Non-pigmented ciliary epithelial cell (primary cell): ENCODE measurements at places on chromosomes 16 and 17.

- no peak for DNase-seq
Observed at GRCh38 chr17:21034340-21035235, 8.2 kb downstream of the USP22 start.

- no peak for DNase-seq
Observed at GRCh38 chr17:81241648-81242420, 2.7 kb downstream of the NDUFAF8 start.

DNA sequence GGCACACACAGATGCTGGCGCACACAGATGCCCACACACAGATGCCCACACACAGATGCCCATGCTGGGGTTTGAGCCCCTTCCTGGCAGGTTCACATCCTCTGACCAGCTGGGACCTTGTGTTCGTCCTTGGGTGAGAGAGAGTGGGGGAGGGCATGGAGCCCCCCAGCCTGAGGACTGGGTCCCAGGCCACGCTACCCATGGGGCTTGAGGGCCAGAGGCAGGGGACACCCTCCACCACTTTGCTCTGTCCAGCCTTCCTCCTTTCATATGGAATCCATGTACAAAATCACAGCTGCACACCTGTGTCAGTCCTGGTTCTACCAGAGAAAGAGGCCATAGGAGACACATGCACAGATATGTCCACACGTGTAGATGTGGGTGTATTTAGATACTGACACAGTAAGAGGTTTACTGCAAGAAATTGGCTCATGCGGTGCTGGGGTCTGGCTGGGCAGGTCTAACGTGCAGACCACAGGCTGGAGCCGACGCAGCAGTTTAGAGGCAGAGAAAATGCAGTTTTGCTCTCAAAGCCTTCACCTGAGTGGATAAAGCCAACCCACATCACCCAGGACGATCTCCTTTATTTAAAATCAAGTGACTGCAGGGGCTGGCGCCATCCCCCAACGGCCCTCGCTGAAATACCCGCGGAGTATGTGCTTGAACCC is 10.8 kb downstream of the SLC22A31 start:
- no peak for DNase-seq

DNA sequence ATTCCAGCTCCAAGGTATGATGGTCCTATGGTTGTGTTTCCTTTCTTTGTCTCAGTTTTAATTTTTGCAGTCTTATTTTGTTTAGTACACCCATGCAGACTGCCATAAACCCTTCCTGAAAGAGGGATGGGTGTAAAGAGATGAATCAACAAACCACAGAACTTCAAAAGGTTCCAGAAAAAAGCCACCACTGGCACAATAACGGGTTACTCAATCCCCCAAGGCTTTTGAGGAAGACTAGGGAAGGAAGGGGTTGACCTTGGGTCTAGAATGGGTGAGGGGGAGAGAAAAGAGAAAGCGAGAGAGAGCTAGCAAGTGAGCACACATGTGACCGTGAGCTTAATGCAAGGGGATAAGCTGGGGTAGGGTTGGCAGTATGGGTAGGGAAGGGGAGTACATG is 168.1 kb downstream of the XYLT1 start:
- DNase-seq, result no peak

GRCh38 chr17:42720996-42721583 is 23.8 kb downstream of the EZH1 start:
- no peak for DNase-seq

DNA sequence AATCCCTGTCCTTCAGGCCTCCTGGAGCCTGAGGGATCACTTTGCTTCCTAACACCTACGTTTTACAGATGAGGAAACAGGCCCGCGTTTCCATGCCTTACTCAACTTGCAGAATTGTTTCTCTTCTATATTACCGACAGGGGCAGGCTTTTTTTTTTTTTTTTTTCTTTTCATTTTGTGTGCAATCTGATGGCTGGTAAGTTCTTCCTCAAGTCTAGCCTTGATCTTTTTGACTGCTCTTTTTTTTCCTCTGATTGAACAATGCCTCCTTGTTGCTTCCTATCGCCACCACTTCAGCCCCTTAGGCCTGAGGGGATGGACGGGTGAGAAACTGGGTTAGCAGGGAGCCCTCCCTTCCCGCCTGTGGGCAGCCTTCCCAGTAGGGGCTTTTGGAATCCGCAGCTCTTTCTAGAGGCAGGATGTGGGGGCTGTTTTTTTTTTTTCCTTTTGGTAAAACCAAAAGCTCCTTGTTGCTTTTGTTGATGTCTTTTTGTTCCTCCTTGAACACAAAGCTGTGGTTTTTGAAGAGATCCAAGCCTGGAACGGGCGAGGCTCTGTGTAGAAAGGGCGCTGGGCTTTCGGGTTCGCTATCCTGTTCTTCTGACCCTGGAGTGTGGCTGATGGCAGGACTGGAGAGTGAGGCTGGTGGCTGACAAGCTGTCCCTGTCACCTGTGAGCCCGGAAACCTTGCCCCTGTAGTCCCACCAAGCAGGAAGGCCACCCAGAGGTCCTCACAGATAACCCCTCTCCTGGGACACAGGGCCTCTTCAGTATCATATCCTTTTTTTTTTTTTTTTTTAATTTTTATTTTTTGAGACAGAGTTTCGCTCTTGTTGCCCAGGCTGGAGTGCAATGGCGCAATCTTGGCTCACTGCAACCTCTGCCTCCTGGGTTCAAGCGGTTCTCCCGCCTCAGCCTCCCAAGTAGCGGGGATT is 14.0 kb downstream of the LASP1 start:
- no peak for DNase-seq

DNA sequence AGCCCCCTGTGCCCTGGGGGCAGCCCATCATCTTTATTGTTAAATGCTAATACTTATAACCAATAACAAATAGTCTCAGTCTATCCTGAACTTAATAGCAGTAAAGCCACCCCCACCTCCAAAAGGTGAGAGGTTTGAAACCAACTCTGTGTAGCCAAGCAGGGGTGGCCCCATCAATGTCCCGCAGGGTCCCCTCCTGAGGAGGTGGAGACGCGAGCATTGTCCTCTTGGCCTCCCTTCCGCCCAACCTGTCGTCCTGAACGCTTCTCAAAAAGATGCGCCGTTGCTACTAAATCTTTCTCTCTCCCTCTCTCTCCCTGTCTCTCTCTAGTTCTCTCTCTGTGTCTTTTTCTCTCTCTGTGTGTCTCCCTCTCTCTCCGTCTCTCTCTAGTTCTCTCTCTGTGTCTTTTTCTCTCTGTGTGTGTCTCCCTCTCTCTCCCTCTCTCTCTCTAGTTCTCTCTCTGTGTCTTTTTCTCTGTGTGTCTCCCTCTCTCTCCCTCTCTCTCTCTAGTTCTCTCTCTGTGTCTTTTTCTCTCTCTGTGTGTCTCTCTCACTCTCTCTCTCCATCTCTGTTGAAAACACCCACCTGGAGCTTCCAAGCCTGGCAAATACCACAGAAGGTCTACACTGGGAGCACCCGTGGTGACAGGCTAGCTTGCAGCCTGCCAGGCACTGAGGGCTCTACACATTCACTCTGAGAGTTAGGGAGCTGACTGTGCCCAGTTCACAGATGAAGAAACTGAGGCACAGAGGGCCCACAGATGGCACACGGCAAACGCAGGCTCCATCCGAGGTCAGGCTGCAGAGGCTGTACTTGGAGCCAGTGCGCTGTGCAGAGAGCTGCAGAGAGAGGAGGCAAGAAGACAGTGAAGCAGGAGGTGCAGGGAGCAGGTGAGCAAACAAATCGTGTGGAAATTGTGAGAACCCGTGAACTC is 185.9 kb downstream of the C16orf95 start:
- DNase-seq, result no peak

DNA sequence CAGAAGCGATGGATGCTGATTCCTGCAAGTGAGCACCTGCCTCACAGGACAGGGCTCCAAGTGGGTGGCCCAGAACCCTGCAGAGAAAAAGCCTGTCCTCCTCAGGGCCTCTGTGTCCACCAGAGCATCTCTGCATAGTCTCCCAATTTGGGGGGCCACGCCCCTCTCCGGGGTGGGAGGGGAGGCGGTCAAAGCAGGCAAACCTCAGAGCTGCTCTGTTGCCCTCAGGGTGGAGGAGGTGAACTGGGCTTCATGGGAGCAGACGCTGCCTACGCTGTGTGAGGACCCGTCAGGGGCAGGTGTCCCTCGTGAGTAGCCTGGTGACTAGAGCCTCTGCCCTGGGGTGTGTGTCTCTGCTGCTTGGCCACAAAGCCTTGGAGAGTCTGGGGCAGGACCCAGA is 19.3 kb downstream of the TRPV2 start:
- no peak for DNase-seq

GRCh38 chr17:13734880-13735279 is 133.2 kb upstream of the HS3ST3A1 start:
- no peak for DNase-seq

DNA sequence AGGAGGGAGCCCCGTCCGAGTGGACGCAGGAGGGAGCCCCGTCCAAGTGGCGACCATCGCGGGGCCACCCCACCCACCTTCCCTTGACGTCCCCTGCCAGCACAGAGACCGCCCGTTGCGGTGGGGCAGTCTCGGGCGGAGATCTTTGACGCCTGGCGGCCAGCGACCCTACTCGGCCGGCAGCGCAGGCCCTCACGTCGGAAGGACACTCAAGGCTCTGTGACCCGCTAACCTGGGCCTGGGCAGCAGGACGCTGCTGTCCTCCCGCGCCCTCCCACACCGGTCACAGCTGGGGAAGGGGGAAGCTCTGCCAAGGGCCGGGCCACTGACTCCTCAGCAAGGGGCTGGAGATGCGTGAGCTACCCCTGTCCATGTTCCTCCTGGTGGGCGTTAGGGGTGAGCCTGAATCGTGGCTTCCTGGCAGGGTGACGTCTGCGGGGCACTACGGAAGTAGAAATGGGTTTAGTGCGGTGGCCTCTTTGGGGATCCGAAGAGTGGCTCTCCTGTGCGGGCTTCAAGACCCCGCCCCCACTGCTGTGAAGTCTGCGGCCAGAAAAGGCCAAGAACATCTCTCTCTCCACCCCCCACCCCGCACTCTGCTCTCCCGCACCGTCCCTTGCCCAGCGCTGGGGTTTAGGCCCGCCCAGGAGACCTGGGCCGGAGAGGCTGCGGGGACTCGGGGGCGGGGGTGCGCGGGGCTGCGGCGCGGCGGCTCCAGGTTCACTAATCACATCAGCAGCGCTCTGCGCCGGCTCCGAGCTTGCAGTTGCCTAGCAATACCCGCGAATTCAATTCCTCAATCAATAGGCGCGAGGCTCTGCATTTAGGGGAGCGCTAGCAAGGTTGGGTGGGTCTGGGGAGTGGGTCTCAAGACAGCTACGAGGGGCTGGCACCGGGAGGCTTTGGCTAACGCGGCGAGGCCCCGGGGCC is 5.8 kb downstream of the CBX8 start:
- no peak for DNase-seq

DNA sequence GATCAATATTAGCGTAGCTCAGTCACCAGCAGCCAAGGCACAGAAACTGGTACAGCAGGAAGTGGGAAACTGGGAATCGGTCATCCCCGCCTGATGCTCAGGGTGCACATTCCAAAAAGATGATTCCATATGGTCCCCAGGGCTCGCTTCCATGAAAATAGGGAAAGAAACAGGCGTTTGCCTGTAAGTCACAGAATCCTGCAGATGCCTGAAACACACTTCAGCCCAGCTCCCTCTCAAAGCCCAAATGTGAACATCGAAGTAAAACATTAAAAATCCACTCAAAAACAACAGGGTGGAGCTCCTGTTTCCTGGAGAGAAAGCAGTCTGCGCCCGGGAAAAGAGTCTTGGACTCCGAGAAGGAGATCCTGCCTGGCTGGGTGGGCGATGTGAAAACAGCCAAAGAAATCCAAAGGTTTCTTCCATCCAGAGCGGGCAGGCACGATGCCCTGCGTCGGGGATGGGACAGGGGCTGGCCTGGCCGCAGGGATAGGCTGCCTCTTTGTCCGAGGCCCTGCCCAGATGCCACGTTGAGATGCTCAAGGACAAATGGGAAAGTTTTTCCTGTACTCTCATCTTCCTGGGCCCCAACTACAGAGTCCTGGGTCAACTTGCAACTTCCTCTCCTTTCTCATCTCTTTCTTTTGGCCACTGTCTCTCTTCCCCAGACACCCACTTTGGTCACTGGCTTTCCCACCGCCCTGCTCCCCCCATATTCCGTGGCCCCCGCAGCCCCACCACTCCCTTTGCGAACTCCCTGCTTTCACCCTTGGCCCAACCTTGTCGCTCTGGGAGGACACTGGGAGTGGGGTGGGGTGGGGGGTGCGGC is 743 bp downstream of the WIPI1 start:
- no peak for DNase-seq
